ENCODE measurements at places on chromosomes 5 and 9.

GRCh38 chr5:103308774-103309173 is 50.2 kb downstream of the MACIR start:
- no peak for DNase-seq

DNA sequence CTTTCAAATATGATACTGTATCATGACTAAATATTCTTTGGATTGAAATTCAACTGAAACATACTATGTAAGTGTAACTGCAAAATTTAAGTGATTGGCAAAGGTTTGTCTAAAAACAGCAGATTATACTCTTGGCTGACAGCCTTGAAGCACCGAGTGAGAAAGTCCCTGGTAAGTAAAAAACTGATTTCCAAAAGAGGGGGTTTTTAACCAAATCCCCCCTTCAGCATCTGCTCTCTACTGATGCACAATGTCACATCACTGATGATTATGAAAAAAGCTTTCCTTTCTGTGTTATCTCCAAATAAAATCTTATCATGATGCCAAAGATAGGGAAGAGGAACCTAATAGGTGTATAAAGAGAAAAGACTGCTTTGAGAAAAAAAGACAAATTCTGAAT is 141.0 kb downstream of the MEF2C start:
- DNase-seq, result no peak

DNA sequence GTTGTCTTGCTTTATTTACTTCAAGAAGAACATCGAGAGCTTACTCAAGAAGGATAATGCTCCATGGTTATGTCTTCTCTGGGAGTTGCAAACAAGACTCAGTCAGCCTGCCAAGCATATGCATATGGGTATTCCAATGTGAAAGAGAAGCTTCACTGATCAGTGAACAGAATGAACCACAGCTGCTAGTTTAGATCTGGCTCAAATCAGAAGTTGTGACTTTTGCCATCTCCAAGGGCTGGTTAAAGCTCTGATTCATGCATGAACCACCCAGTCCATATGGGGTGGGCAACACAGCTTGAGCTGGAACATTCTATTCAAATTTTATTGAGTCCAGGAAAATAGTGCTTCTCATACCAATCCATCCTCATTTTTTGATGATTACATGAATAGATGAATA is 50.0 kb downstream of the ATPSCKMT start:
- no peak for DNase-seq

DNA sequence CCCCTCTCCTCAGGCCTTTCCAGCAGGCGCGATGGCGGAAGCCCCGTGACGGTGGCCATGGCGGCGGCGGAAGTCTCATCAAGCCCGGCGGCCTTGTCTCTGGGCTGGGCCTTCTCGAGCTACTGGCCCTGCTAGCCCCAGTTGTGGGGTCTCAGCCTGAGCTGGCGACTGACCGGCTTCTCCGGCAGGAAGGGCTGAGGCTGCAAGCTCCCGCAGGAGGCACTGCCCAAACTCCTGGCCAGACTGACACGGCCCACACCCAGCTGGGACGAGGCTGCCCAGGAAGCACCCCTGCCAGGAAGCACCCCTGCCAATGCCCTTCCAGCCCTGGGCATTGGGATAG is 88.5 kb upstream of the ANKH start:
- DNase-seq, result no peak

- no peak for DNase-seq
Observed at GRCh38 chr5:87010736-87011135, 256.9 kb upstream of the RASA1 start.

- DNase-seq, result no peak
Observed at GRCh38 chr9:17994695-17995425, 416.0 kb downstream of the SH3GL2 start.

GRCh38 chr9:133968966-133969617 is 23.0 kb downstream of the VAV2 start:
- DNase-seq, result no peak

GRCh38 chr5:93575461-93576414 is 5.3 kb downstream of the NR2F1-AS1 start:
- DNase-seq, result no peak

GRCh38 chr9:20620650-20621470 is 1.4 kb downstream of the MLLT3 start:
- peak; percentile 35 for DNase-seq

DNA sequence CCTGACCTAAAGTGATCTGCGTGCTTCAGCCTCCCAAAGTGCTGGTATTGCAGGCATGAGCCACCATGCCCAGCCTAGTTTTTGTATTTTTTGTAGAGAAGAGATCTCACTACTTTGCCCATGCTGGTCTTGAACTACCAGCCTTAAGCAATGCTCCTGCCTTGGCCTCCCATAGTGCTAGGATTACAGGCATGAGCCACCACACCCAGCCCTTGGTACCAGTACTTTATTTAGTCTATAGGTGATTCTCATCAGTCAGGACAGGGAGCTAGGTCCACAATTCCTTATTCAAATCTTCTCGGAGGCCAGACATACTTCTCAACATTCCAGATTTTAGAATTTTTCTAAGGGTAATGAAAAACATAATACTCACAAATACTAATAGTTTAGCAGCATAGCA is 8.4 kb downstream of the ZNF131 start:
- DNase-seq, result no peak

GRCh38 chr9:97706246-97706645 is 9.1 kb upstream of the XPA start:
- DNase-seq, result no peak

- peak; percentile 75 for DNase-seq
Observed at GRCh38 chr5:167244583-167244982, 1046.9 kb upstream of the WWC1 start.

- no peak for DNase-seq
Observed at GRCh38 chr5:17976404-17976803, 342.1 kb downstream of the TAF11L14 start.

GRCh38 chr5:67935908-67936566 is 279.5 kb upstream of the PIK3R1 start:
- no peak for DNase-seq

DNA sequence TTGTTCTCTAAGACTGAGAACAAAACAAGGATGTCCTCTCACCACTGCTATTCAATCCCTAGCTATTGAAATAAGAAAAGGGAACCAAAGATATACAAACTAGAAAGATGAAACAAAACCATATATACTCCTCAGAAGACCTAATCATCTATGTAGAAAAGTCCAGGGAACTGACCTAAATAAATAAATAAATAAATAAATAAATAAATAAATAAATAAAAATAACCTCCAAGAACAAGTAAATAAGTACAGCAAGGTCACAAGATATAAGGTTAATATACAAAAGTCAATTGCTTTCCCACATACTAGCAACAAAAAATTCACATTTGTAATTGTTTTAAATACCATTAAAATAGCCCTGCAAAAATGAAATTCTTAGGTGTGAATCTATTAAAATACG is 54.6 kb downstream of the DTWD2 start:
- no peak for DNase-seq

- no peak for DNase-seq
Observed at GRCh38 chr5:146205499-146206202, 2.2 kb downstream of the RBM27 start.

DNA sequence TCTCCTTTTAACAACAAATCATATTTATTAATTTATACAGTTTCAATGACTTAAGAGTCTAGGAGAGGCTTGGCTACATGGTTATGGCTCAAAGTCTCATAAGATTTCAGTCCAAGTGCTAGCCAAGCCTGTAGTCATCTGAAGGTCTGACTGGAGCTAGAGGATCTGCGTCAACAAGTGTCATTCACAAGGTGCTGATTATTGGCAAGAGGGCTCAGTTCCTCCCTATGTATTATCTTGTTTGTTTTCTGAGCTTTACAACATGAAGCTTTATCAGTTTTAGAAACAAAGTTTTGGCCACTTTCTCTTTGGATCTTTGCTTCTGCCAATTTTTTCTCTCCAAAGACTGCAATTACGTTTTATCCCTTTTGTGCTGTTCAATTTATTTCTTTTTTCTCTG is 94.7 kb downstream of the RICTOR start:
- DNase-seq, result no peak

DNA sequence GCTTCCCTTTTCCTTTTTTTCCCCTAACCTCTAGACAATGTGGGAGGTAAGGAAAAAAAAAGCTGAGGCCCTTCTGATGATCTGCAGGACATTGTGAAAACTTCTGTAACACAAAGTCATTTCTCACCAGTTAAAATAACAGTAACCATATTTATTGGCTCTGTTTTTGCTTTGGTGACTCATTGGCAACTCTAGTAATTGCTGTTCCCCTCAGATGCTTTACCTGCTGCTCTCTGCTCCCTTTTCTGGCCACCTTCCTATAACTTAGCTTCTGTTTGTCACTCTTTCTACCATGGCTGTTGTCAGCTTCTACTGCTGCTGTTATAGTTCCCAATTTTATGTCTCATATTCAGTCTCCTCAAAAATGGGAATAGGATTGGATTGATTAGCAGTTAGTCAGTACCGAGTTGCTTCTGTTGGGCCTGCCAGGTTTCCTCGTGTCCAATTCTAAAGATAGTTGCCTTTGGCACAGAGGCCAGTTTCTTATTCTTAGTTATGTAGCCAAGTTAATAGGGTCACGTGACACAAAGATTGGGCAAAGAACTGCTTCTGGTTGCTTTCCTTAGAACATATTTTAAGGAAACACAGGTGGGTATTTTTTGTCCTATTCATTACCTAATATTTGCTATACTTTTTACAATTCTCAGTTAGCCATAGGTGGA is 16.8 kb downstream of the SCAMP1 start:
- peak; percentile 39 for DNase-seq

DNA sequence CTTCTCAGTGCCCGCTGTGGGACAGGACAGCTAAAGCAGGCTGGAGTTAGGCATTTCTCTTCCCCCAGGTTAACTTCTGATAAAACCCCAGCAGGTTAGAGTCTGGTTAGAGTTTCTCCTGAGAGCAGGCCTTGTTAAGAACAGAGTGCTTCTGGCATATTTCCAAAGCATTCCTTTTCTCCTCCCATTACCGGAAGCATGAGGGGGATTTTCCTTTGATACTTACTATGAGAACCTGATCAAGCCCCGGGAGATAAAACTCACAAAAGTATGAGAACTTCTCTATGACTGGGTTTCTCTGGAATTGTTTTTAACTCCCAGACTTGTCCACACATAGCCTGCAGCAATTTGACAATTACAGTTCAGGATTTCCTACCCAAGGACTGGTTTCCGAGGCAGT is 77.4 kb upstream of the MAST4 start:
- DNase-seq, result no peak

DNA sequence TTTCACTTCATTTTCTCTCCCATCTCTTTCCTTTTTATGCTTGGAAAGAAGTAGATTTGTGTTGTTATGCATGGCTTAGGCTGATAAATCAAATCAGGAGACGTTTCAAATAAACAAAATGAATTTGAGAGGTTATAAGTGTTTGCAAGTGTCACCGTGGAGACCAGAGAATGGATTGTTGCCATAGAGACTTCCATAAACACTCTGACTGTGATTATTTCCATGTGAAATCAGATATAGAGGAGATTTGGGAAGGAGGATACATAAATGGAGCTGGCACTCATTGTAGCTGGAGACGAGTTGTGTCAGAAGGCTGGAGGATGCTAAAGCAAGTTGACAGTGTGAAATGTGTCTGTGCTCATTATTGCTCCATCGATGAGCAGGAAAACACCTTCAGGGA is 84.2 kb upstream of the PCSK1 start:
- DNase-seq, result no peak
